Naive thymus-derived CD4-positive, alpha-beta T cell (primary cell): ENCODE measurements at places on chromosomes 7 and 10. TPM values are rescaled to one million over a fixed set of nuclear protein-coding genes. Genes with fewer than 3 reads are reported as not detected.

DNA sequence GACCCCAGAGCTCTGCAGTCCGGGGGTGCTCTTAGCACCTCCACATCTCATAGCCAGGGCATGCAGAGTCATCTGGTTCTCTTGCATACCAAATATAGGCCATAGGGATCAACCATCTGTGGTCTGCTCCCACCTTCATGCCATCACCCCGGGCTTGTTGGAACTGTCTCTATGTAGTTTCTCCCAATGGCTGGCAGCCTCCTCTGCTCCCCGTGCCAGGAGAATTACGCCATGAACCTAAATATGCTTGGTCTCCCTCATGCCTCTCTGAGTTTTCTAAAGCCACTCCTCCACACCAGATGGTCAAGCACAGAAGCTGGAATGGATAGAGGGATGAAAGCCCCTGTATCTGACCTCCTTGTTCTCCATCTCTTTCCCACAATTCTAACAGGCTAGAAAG is 302.6 kb upstream of the MYO3A start:
- H3K36me3 ChIP-seq, result no peaks in the 10 kb centered on the region
- no peak overlapping the region for H3K4me3 ChIP-seq
- no peaks in the 10 kb centered on the region for H3K4me1 ChIP-seq
- H3K27ac ChIP-seq, result no peak overlapping the region

The DRGX gene
- not detected for polyA plus RNA-seq

The CDK5 gene
- polyA plus RNA-seq, result 7.7 TPM

- H3K36me3 ChIP-seq, result no peaks in the 10 kb centered on the region
- no peak overlapping the region for H3K27ac ChIP-seq
- no peak overlapping the region for H3K4me3 ChIP-seq
- no peaks in the 10 kb centered on the region for H3K27me3 ChIP-seq
- no peak for DNase-seq
Observed at GRCh38 chr10:75305675-75306074, 69.9 kb upstream of the COMTD1 start.

- no peak overlapping the region for H3K4me3 ChIP-seq
- no peak overlapping the region for H3K27ac ChIP-seq
- H3K27me3 ChIP-seq, result no peaks in the 10 kb centered on the region
- no peaks in the 10 kb centered on the region for H3K4me1 ChIP-seq
Observed at GRCh38 chr10:127913368-127913759, 6.5 kb downstream of the PTPRE start.

The PRLHR gene
- not detected for polyA plus RNA-seq

The PIP4K2A gene
- polyA plus RNA-seq, result 43.5 TPM

The LIPJ gene
- polyA plus RNA-seq, result not detected

DNA sequence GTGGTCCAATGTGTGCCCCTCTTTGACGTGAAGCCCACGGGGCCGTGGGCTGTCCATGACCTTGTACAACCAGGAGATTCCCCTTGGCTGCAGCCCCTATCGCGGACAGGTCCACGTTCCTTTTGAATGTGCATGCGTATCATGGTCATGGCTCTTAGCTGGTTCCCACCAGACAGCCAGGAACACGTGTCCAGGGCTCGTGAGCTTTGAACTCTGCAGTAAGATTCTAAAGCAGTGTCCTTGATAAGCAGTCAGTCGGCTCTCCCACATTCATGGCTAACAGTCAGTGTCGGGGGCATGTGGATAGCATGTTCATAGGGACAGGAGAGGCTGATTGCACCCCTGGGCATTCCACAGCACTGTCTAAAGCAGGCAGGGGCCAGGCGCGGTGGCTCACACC is 75.9 kb upstream of the SH2B2 start:
- H3K36me3 ChIP-seq, result peaks cover 33% of the 10 kb centered on the region
- no peak for DNase-seq
- no peak overlapping the region for H3K4me3 ChIP-seq
- no peaks in the 10 kb centered on the region for H3K4me1 ChIP-seq
- no peaks in the 10 kb centered on the region for H3K27me3 ChIP-seq

DNA sequence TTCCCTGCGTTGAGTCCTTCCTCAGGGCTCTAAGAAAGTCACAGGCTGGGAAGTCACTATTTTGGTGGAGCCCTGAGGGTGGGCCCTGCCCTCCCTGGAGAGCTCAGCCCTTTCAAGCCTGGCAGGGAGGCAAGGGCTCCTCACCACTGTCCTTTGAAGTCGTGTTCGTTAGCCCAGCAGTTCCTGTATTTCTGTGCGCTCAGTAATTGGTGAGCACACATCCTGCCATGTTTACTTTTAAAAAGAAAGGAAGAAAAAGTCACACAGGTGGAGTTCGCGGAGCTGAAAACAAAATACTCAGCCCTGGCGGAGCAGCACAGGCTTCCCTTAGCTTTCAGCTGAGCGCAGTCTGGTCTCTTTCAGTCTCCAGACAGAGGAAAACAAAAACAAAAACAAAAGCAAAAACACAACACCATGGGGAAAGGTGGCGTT is 37.1 kb downstream of the PRKCQ start:
- peaks cover 55% of the 10 kb centered on the region for H3K4me1 ChIP-seq
- no peaks in the 10 kb centered on the region for H3K27me3 ChIP-seq
- H3K27ac ChIP-seq, result peak overlapping the region; percentile 73

GRCh38 chr10:102863660-102864059 is 5.6 kb upstream of the AS3MT start:
- no peak for DNase-seq
- H3K27ac ChIP-seq, result no peak overlapping the region
- H3K36me3 ChIP-seq, result peaks cover 6% of the 10 kb centered on the region

The LRRC61 gene
- polyA plus RNA-seq, result 21.6 TPM

DNA sequence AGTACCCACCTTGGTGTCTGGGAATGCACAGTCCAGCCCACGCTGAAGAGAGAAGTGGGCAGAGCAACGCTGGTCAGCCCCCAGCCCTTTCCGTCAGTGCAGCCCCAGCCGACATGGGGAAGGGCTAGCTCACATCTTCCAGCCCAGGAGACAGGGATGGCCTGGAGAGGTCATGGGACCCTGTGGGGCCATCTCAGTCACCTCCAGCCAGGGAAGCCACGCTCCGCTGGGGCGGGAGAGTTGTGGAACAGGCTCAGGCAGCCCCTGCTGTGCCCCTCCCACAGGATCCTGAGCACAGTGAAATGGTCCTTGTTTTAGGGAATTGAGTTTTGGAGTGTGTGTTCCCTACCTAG is 85.1 kb downstream of the PAXIP1 start:
- H3K4me3 ChIP-seq, result no peak overlapping the region
- no peaks in the 10 kb centered on the region for H3K4me1 ChIP-seq
- no peak for DNase-seq
- H3K36me3 ChIP-seq, result no peaks in the 10 kb centered on the region

GRCh38 chr10:60073781-60074656 is 167.7 kb upstream of the CCDC6 start:
- no peaks in the 10 kb centered on the region for H3K4me1 ChIP-seq
- no peak overlapping the region for H3K4me3 ChIP-seq
- no peak for DNase-seq
- no peaks in the 10 kb centered on the region for H3K27me3 ChIP-seq
- peaks cover 21% of the 10 kb centered on the region for H3K36me3 ChIP-seq
- no peak overlapping the region for H3K27ac ChIP-seq

GRCh38 chr7:1755783-1756625 is 85.9 kb downstream of the ELFN1 start:
- no peaks in the 10 kb centered on the region for H3K4me1 ChIP-seq
- H3K27me3 ChIP-seq, result no peaks in the 10 kb centered on the region
- H3K36me3 ChIP-seq, result no peaks in the 10 kb centered on the region

The ALKBH4 gene
- polyA plus RNA-seq, result 18.1 TPM

- no peak overlapping the region for H3K4me3 ChIP-seq
- no peaks in the 10 kb centered on the region for H3K4me1 ChIP-seq
- no peaks in the 10 kb centered on the region for H3K27me3 ChIP-seq
- no peaks in the 10 kb centered on the region for H3K36me3 ChIP-seq
- no peak for DNase-seq
- no peak overlapping the region for H3K27ac ChIP-seq
Observed at GRCh38 chr10:2618690-2619089, 448.7 kb upstream of the PFKP start.

DNA sequence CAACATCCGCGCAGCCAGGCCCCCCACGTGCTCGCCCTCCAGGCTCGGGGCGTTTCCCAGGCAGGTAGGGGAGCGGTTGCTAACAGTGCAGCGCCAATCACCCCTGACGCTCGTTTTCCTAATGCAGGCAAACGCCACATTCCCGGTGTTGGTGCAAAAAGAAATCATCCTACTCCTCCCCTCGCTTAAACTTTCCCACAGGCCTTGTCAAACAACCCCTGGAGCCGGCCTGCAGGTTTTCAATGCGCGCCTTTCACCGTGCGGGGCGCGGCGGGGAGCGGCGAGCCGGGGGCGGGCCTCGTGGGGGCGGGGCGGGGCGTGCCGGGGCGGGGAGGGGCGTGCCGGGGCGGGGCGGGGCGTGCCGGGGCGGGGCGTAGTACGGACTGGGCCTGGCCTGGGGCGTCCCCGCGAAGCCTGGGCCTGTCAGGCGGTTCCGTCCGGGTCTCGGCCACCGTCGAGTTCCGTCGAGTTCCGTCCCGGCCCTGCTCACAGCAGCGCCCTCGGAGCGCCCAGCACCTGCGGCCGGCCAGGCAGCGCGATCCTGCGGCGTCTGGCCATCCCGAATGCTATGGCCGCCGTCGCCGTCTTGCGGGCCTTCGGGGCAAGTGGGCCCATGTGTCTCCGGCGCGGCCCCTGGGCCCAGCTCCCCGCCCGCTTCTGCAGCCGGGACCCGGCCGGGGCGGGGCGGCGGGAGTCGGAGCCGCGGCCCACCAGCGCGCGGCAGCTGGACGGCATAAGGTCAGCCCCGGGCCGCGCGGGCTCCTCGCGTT is at the start of gene ECHDC3:
ECHDC3 (plus strand) TSS at position 374 of the 770 bp plus-strand sequence; CDS start at position 569, 195 bp downstream.
- H3K36me3 ChIP-seq, result no peaks in the 10 kb centered on the region
- peak within 1 kb of the TSS; percentile 20 for H3K27ac ChIP-seq
- peak; percentile 43 for DNase-seq
- peaks cover 9% of the 10 kb centered on the region for H3K4me1 ChIP-seq
- peak within 1 kb of the TSS; percentile 56 for H3K4me3 ChIP-seq

The ASB15 gene
- 0.15 TPM for polyA plus RNA-seq

The AQP1 gene
- not detected for polyA plus RNA-seq

DNA sequence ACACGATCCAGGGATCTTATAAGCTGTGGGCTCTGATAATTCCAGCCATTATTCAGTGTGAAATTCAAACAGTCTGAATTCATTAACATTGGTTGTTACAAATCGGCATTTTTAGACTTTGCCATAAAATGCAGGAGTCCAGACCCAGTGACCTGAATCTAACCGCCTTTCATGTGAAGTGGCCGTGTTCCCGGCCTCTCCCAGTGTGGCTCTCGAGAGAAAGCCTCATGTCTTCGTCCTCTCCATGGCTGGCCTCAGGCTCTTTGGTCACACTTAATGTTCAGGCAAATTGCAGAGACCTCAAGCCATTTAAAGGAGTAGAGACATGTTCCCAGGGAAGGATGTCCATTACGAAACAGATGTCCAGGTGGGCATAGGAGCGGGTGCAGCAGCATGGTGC is 59.3 kb downstream of the CTBP2 start:
- H3K4me3 ChIP-seq, result no peak overlapping the region
- H3K27me3 ChIP-seq, result no peaks in the 10 kb centered on the region
- no peaks in the 10 kb centered on the region for H3K4me1 ChIP-seq
- H3K36me3 ChIP-seq, result no peaks in the 10 kb centered on the region
- no peak overlapping the region for H3K27ac ChIP-seq
- no peak for DNase-seq

DNA sequence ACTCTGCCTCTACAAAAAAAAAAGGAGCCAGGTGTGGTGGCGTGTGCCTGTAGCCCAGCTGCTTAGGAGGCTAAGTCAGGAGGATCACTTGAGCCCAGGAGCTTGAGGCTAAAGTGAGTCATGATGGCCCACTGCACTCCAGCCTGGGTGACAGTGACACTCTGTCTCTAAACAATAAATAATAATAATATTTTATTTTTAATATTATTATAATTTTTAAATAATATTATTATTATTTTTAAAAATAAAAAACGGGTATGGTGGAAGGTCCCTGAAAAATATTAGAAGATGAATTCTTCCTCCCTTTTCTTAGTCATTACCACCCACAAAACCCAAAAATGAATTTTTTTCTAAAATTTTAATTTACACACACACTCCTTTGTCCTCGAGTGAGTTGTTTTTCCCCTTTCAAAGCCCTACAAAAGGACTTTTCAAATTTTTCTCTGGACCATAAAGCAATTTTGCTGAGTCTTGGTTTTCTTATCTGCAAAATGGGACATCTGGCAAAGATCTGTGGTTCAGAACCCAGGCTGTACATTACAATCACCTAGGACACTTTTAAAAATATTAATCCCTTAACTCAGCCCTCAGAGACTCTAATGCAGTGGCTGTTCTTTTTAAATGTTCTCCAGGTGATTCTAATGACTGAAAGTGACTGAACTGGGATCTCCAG is 174.0 kb upstream of the NEBL start:
- no peak overlapping the region for H3K27ac ChIP-seq
- no peaks in the 10 kb centered on the region for H3K4me1 ChIP-seq
- H3K27me3 ChIP-seq, result no peaks in the 10 kb centered on the region
- no peaks in the 10 kb centered on the region for H3K36me3 ChIP-seq
- DNase-seq, result no peak

The MGAM2 gene
- polyA plus RNA-seq, result not detected

The SLC26A5 gene
- polyA plus RNA-seq, result not detected

The SDK1 gene
- 0.58 TPM for polyA plus RNA-seq

The GOLGA7B gene
- polyA plus RNA-seq, result 0.62 TPM

The PDE6C gene
- polyA plus RNA-seq, result not detected

GRCh38 chr10:107013258-107014006 is 151.1 kb downstream of the SORCS1 start:
- no peaks in the 10 kb centered on the region for H3K27me3 ChIP-seq
- no peaks in the 10 kb centered on the region for H3K36me3 ChIP-seq
- H3K4me1 ChIP-seq, result no peaks in the 10 kb centered on the region
- no peak overlapping the region for H3K4me3 ChIP-seq
- H3K27ac ChIP-seq, result no peak overlapping the region
- DNase-seq, result no peak

DNA sequence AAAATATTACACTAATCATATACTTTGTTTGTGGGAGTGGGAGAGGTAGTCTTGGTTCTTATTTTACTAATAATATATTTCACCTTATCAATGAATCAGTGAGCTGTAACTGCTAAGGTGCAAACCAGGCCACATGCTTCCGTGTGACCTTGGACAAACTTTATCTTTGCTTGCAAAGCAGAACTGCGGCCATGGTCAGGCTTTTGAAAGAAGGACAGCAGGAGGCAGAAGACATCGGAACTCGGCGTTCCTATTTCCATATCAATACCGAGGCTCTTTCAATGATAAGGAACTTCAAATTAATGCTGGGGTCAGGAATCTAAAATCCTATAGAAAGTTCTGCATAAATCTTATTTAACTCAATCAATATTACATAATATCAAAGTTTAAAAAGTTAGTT is 491.9 kb upstream of the PFKP start:
- no peaks in the 10 kb centered on the region for H3K36me3 ChIP-seq
- H3K4me1 ChIP-seq, result no peaks in the 10 kb centered on the region
- H3K4me3 ChIP-seq, result no peak overlapping the region
- H3K27ac ChIP-seq, result no peak overlapping the region
- DNase-seq, result no peak

The SPDYE16 gene
- 0.25 TPM for polyA plus RNA-seq

DNA sequence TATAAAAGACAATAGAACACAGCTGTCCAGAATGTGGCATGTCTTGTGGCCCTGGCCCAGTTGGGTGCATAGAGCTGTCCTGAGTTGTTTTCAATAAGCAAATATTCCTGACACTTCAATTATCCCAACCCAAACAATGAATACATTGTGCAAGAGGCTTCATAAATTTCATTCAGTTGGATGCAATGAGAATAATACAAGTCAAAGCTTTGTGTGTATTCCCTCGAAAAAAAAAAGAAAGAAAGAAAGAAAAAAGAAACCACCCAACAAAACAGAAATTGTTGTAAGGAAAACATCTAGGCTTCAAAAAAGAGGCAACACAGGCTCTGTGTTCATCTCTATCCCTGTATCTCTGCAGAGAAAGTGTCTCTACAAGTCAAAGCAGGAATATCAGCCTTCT is 138.7 kb upstream of the ADO start:
- no peaks in the 10 kb centered on the region for H3K36me3 ChIP-seq
- H3K4me3 ChIP-seq, result no peak overlapping the region
- H3K27ac ChIP-seq, result no peak overlapping the region
- DNase-seq, result no peak
